ENCODE measurements at places on chromosomes 2 and 18. TPM values are rescaled to one million over a fixed set of nuclear protein-coding genes. Genes with fewer than 3 reads are reported as not detected.

DNA sequence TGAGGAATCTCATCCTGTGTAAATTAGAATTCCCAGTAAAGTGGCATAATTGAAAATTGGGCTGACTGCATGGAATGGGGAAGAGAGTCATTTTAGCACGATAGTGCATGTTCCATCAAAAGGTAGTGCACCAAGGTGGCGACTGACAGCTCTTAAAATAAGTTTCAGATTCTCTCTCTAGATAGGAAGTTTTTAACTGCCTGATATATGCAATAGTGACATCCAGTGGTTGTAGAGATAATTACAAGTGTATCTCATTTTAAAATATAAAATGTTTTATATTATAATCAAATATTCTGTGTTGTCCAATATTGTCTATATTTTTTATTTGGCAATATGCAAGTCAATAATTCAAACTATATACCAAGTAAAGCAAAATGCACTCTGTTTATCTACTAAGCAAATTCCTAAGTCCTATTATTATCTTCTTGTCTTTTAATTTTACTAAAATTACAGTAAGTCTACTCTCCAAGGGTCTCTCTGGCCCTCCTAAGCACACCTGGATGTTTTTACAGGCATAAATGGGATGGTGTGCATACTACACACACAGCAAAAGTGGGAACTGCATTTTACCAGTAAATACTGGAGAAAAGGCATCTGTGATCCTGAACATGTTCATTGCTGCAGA, 397.7 kb upstream of the HNRNPA3 start:
- DNase-seq, result no peak

- DNase-seq, result no peak
Observed at GRCh38 chr2:29544031-29544430, 377.4 kb downstream of the ALK start.

DNA sequence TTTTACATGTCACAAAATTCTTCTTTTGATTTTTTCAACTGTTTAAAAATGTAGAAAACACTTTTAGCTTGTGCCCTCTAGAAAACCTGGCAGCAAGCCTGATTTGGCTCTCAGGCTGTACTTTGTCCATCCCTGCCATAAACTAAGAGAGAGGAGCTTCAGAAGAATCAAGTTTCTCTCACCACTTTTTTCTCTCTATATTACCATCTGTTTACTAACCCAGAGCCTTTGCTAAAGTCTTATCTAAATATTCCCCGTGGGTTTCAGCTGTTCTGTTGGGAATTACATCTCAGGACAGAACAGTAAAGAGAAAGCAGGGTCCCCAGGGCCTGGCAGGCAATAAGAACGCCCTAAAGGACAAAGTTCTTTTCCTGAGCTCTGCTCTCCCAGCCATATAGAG, 409.1 kb upstream of the CRIM1 start:
- no peak for DNase-seq

Gene RIF1
- total RNA-seq, result 66.3 TPM

Gene ZDBF2
- total RNA-seq, result 17.7 TPM

- peak; percentile 54 for DNase-seq
Observed at GRCh38 chr2:112031473-112032223, 23.4 kb upstream of the TMEM87B start.

- DNase-seq, result no peak
Observed at GRCh38 chr2:71008342-71008741, 13.7 kb upstream of the TEX261 start.

Gene CHRNG
- not detected for total RNA-seq

GRCh38 chr2:110215091-110215490, 2.7 kb upstream of the MTLN start:
- DNase-seq, result no peak

DNA sequence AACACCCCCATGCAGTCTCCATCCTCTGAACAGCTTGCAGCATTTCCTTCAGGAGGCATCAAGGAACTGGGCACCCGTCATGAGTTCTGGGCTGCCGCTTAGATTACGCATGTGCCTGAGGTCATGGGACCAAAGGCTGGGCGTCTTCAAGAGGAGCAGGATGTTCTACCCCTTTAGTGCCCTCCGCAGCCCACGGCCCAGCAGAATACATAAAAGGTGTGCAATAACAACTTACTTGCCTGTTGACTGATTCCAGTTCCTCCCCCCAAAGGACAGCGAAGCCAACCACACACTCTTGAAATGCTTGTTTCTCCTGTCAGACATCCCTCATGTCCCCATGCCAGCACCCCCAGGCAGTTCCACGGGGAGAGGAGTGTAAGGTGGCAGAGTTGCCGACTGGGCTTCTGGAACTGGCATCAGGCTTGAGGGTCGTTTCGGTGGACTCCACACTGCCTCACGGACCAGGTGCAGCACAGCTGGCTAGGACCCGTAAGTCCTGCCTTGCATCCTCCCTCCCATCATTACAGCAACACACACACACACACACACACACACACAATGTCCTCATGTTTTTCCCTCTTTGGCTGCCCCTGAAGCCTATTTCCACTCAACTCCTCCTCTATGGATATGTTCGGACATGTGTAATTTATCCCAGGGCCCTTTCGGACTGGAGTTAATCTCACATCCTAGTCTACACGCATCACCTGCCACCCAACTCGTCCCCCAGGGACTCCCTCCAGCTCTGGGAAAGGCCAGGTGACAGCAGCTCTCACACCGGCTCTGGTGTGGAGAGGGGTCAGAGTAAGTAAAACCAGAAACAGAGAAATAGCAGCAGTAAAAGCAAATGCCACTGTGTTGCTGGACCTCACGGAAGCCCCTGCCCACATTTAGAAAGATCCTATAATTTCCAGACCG, 200.7 kb downstream of the BCL11A start:
- DNase-seq, result no peak

Gene ALK
- 3.8 TPM for total RNA-seq

Gene ABCA12
- total RNA-seq, result 1.6 TPM

- no peak for DNase-seq
Observed at GRCh38 chr2:197848602-197849001, 44.2 kb downstream of the PLCL1 start.

DNA sequence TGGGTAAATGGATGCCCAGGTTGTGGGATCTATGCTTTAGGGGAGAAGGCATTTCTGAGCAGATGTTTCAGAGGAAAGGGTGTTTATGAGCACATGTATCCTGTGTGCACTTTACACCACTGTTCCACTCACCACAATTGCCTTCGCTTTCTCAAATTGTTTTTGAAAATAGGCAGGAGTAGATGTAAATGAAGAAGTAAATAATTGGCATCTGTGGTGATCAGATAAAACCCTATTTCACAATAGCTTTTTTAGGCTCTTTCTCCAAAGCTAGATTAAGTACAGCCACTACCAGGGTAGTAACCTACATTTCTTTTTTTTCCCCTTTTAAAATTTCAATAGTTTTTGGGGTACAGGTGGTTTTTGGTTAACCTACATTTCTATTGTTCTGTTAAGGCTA, 40.6 kb downstream of the TMEM178A start:
- no peak for DNase-seq

GRCh38 chr2:58620093-58620492, 379.0 kb upstream of the FANCL start:
- DNase-seq, result no peak

GRCh38 chr2:38064801-38065501, 11.0 kb downstream of the CYP1B1 start:
- no peak for DNase-seq

GRCh38 chr2:127448526-127448925, 30.3 kb downstream of the PROC start:
- DNase-seq, result no peak

GRCh38 chr18:10441472-10441871, 13.0 kb upstream of the APCDD1 start:
- no peak for DNase-seq

Gene ERFE
- total RNA-seq, result 9.5 TPM

DNA sequence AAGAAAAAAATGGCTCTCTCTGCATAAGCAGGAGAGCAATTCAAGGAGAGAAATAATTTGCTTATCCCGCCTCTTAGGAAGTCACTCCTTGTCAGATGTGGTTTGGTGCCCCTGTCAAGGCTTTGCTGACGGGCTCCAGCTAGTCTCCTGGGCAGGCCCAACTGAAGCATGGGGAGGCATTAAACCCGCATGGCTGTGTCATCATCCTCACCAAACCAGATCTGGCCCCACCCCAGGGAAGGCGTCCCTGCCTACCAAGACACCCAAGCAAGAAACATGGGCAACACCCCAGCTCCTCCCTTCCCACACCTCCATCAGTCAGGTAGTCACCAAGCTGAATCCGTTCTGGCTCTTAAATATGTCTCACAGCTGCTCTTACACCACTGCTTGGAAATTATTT, 108.0 kb downstream of the SGPP2 start:
- no peak for DNase-seq

GRCh38 chr2:47089083-47089464, 66.0 kb downstream of the STPG4 start:
- no peak for DNase-seq

DNA sequence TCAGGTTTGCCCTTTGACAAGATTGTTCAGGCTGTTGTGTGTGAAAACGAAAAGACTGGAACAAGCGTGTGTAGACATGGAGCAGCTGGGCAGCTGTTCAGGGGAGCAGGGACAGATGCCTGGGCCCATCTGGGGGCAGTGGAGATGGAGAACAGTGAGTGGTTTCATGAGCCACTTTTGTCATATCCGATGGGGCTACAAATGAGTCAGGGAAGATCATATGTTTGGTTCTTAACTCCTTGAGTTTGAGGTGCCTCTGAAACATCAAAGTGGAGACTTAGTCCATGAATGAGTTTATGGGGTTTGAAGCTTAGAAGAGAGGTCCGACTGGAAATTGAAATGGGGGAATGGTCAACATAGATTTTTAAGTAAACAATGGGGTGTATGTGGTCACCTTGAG, 9.3 kb upstream of the PLB1 start:
- no peak for DNase-seq

- DNase-seq, result no peak
Observed at GRCh38 chr2:186697536-186697935, 3.7 kb downstream of the FAM171B start.

- no peak for DNase-seq
Observed at GRCh38 chr18:60649107-60649506, 276.5 kb upstream of the MC4R start.

Gene KCNG2
- 7.2 TPM for total RNA-seq

Gene MC4R
- not detected for total RNA-seq

DNA sequence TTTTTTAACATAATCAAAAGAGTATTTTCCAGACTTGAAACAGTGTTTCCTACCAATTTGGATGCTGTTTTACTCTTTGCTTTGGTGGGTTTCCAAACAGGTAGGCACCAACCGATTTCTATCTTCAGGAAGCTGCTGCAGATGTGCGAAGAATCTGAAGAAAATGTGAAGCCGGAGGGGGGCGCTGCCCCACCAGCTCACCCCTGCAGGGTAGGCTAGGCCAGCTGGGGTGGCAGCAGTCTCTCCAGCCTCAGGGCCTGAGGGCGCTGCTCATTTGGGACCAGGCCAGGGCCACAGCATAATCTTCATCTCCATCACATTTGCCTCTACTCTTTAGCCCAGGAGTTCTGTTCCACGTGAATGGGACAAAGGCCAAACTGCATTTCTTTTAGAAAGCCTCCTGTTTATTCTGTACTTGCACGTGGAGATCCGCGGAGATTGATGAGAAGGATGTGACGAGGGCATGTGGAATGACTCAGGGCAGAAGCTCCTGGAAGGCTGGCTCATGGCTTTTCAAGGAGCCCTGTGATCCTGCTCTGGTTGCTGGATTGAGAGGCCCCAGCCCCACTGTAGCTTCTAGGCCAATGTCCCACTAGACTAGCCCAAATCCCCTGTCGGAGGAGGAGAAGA, 84.2 kb upstream of the FAM136A start:
- DNase-seq, result no peak

Gene CRACDL
- total RNA-seq, result 30.4 TPM

Gene CFAP65
- 15.5 TPM for total RNA-seq

Gene CYP27C1
- total RNA-seq, result 0.55 TPM

Gene GAD1
- 46.0 TPM for total RNA-seq

Gene HTR2B
- 0.16 TPM for total RNA-seq
